T-helper 2 cell treated with Interferon-gamma antibody and Interleukin-4, amounts not matched to agents 5 μg/mL and 100 μg/mL, for 36 hours (primary cell): ENCODE measurements at places on chromosomes 1 and 21.

GRCh38 chr1:57483954-57484353 lies 60.1 kb upstream of the DAB1 start:
- no peak for DNase-seq

GRCh38 chr1:44985747-44986359 lies 542 bp downstream of the EIF2B3 start:
- no peak for DNase-seq

- DNase-seq: no peak
These were observed 16.1 kb downstream of the RRP15 start for GRCh38 chr1:218301217-218301616.

- DNase-seq: no peak
These were observed 18.9 kb upstream of the COL6A2 start for GRCh38 chr21:46078978-46079351.

DNA sequence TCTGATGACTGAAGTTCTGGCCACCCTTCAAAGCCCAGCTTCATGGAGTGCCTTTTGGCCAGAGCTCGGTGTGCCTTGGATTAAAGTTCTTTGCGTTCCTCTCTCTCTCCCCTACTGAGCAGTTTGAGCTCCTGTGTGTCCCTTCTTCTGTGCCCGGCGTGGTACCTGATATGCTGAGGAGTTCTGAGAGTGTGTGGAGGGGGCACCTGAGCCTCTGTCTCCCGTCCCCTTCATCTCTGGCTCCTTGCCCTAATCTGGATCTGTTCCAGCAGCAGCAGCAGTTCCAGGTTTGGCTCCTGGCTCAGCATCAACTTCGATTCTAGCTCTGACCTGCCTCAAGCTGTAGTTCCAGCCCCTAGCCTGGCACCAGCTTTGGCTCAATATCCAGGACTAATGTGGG lies 25.1 kb upstream of the MYCL start:
- DNase-seq: no peak

DNA sequence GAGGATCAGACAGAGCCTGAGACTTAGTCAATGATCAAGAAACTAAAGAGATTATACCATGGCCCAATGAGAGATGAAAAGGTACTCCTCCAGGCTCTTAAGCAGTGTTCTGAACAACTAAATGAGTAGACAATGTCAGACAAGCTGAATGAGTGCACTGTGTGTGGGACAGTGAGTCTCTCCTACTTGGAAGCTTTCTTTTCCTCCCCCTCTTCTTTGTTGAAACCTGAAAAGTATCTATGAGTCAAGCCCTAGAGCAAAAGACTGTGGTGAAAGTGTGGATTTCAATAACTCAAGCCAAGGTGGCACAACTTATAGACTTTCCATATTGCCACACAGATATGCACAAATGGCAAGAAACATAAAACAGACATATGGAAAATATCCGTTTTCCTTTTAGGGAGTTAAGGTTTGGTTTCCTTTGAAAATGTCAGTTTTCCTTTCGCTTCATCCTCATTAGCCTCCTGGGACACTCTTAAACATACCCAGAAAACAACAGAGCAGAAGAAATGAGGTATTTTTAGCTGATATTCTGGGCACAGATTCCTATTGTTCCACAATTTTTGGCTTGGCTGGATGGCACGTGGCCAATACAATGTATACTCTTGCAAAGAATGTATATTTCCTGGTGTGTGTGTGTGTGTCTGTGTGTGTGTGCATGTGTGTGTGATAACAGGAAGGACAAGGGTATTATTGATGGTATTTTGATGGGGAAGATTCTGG lies 96.6 kb downstream of the LMX1A start:
- DNase-seq: no peak

DNA sequence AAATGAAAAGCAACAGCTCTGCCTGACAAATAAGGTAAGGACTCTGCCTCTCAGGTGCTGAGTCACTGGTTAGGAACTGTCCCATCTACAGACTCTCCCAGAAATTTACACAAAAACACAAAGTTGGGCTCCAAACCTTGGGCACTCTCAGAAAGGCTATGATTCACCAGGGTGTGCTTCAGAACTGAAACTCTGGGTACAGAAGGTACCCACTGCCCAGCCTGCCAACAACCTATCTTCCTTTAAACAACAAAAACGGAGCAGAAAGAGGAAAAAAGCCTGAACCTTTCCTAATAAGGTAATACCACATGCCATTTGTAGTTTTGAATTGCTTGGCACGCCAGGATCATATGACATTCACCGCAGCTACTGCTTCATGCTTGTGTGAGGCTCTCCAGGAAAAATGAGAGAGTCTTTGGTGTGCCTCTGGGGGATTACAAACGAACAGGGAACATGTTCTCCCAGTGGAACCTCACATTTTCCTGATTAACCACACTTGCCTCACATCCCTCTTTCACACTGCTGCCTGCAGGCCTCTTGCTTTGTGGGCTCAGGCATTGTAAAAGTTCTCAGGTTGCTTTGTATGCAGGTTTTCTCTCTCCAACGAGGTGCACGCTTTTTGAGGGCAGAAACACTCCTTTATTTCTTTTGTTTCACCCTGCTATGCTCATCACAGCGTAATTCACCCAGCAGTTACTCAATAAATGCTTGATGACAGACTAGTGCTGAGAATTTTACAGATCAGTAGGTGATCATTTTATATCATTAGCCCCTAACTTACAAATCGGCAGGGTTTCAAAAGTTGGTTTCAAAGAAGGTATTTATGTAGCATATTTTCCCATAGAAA lies 65.1 kb downstream of the GADD45A start:
- no peak for DNase-seq

- DNase-seq: no peak
These were observed 231.8 kb downstream of the KCNH1 start for GRCh38 chr1:210901981-210902770.
